ENCODE measurements at places on chromosomes 7 and 10.

DNA sequence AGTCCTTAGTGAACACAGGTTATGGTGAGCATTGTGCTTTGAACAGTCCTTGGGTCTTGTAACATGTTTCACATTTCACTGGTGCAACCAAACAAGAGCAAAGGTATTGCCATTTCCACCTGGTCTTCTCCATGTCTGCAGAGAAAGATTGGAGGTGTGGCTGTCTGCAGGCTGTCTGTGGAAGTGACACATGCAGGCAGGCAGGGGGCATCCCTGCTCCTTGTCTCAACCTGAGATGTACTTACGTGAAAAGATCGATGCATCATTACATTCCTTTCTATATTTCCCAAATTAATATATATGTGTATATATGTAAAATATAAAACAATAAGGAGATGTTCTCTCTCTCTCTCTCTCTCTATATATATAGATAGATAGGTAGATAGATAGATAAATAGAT, 54.3 kb downstream of the LRRC18 start:
- no peak for DNase-seq

GRCh38 chr7:70830060-70830395, 301.9 kb upstream of the GALNT17 start:
- no peak for DNase-seq

DNA sequence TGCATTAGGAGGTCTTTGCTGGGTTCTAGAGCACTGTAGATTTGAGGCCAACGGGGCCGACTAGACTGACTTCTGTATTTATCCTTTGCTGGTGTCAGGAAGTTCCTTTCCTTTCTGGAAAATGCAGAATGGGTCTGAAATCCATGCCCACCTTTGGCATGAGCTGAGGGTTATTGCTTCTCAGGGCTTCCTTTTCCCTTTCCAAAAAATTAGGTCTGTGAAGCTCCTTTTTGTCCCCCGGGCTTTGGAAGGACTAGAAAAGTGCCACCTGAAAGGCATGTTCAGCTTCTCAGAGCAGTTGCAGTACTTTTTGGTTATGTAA, 675 bp downstream of the IL6 start:
- no peak for DNase-seq

DNA sequence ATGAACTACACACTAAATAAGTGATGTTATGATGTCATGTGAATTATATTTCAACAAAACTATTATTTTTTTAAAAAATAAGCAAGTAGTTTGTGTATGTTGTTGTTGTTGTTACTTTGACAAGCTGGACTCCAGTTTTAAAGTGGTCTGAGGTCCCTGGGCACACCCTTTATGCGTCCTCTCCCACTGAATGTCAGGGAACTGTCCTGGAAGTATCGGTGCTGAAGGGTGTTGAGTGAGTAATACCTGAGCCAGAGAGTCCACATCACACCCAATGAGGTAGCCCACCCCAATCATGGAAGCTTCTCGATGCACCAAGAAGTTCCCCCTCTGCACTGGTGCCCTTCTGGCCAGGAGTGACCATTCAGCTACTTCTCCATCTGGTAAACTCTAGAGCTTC, 64.3 kb downstream of the FOXI2 start:
- no peak for DNase-seq

GRCh38 chr7:100089458-100090196, 858 bp downstream of the COPS6 start:
- no peak for DNase-seq

Measured in stimulated activated CD8-positive, alpha-beta memory T cell treated with anti-CD3 and anti-CD28 coated beads, Interleukin-4, amount 100 ng/mL, for 1 hour (primary cell).